ENCODE measurements at places on chromosomes 16 and 17.

DNA sequence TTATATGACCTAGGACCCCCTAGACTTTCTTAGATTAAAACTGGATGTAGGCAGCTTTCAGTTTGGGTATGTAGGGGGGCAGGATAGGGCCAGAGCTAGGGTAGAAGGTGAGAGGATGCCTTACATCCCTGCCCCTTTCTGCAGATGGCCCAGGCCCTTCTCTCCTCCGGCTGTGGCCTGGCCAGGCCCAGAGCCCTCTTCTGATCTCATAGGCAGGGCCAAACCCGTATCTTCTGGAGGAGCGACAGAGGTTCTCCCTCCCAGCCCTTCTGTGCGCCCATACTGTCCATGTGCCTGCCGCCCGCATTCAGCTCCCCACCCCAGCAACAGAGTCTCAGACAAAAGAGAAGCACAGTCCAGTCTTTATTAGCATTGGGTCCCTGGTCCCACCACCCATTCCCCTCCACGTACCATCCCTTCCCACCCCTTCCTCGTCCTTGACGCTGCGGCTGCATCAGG, 2.0 kb upstream of the TSPOAP1 start:
- no peak for DNase-seq

GRCh38 chr17:19948116-19948943, 29.3 kb downstream of the AKAP10 start:
- DNase-seq, result no peak

GRCh38 chr17:31511580-31511979, 120.1 kb downstream of the RAB11FIP4 start:
- no peak for DNase-seq

DNA sequence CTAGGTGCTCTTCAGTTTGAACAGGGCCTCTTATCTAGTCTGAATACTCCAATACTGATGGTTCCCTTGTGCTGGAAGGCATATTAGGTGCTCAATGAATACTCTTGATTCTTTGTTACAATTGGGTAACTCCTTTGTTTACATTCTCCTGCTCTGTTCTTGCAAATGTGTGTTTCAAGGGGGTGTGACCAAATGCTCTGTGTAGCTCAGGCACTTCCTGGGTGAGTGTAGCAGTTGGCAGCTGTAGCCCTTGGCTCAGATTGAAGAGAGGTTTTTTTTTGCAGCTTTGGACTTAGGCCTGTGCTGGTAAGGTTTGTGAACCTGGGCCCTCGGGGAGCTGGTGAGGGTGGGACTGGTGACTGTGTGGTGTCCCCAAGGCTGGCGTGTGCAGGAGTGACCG, 20.2 kb downstream of the TBCD start:
- DNase-seq, result no peak

- no peak for DNase-seq
These were observed 31.0 kb downstream of the CDH13 start for GRCh38 chr16:82657786-82658185.

GRCh38 chr16:51550800-51551347, 399.8 kb upstream of the SALL1 start:
- DNase-seq, result no peak

GRCh38 chr16:67301080-67301782, 21.9 kb downstream of the PLEKHG4 start:
- DNase-seq, result no peak

DNA sequence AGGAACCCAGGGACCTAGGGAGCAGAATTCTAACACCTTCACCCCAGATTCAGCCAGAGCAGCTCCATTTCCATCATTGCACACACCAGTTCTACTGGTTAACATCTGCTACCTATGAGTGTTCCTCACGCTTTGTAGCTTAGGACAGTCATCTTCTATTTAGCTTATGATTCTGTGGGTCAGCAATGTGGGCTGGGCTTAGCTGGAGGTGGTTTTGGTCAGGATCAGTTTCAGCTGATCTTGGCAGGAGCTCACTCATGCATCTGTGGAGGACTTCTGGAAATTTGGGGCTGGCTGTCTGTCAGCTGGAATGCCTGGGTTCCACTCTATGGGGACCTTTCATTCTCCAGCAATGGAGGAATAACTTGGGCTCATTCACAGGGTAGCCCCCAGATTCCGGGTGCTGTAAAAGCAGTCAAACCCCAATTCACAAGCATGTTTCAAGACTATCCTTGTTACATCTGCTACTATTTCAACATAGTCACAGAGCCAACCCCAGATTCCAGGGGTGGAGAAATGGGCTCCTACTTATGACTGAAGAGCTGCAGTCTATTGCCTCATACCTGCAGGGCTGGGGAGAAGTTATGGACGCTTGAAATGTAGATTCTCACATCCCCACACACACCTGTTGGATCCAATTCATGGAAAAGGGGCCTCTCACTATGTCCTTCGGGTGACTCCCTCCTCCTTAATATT, 3.4 kb upstream of the HP start:
- no peak for DNase-seq

DNA sequence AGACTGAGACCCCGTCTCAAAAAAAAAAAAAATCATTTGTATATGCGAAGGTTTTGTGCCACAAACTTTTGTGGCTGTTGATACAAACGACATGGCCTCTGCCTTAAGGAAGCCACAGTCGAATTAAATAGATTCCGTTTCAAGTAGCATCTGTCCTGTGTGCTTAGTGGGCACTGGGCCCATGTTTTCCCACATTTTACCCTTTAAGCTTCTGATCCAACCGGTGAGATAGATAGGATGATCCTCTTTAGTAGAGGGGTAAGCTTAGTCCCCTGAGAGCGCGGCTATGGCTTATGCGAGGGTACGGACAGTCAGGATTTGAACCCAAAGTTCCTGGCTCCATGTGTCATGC, 776 bp upstream of the TMEM219 start:
- no peak for DNase-seq

- DNase-seq, result no peak
These were observed 669.3 kb downstream of the TOX3 start for GRCh38 chr16:51877686-51878085.

DNA sequence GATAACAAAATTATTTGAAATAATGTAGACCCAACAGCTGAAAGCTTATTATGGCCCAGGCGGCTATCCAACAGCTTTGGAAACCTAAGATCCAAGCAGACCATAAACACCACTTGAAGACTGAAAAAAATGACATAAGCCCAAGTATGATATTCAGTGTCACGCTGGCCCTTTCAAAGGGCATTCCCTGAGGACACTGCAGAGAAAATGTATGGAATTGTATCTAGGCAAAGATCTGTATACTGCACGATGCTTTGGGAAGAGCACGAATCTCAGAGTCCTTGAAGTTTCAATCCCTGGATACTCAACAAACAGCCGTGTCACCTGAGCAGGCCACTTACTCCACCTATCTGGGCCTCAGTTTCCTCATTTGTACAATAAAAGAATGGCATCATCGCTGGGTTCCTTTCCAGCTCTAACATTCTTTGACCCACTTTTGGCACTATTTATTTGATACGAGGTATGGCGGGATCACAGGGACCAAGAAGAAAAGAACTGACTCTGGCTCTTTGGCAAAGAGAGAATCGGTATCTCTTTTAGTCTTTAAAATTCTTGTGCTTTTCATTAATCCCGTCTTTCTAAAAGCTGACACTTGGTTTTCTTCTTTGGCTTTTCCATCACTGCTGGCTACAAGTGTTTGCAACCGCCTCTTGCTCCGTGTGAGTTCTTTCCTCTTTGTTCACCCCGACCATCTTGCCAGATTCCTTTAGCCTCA, 1.2 kb downstream of the STAT5B start:
- DNase-seq, result no peak

DNA sequence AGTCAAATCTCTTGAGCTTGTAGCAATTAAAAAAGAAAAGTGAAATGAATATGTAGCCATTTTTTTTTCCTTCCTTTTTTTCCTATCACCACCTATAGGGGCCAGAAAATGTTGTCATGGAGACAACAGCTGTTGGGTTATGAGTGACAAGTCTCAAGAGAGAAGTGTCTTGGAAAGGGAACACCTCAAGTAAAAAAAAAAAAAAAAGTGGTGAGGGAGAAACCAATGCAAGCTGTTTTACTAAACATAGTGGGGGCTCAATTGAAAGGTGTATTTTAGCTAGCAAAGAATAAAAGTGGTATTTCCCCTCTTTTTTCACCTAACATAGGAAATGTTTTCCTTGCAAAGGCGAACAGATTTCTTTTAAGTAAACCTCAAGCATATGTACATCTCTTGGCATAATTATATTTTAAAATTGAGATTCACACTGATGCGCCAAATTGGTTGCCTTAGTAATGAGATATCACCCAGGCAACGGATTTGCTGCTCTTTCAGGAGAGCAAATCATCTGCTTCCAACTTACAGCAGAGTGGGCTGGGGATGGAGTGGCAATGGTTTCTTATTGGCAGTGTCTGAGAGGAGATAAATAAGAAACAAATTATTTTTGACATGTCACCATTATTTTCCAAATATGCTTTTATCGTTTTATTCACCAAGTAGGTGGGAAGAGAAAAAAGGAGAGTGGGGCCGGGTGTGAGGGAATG, 183.6 kb downstream of the MYO1D start:
- peak; percentile 23 for DNase-seq

GRCh38 chr17:79048826-79049755, 25.1 kb downstream of the C1QTNF1 start:
- no peak for DNase-seq

DNA sequence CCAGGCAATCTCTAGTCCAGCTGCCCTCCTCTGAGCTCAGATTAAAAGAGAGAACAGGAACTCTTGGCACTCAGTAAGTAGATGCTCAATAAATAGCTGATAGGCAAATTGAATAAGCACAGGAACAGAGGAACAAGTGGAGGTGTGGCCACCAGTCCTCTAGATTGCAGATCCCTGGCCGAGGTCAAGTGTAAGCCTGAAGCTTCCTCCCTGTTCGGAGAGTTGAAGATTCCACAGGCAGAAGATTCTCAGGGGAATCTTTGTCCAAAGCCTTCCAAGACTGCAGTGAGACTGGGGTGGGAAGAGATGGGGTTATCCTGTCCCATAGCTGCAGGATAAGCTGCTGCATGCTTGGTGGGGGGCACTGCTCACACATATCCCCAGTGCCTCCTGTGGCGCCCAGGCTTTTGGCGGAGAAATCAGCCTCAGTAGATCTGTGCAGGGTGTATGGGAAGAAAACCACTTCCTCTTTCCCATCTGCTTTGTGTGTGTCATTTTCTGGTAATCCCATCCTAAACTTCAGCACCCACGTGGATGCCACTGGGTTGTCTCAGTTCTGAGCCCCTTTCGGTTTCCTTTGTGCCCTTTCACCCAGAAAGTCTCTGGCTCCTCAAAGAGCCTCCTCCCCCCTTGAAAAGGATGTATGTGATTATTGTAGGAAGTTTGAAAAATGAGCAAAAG, 12.1 kb downstream of the CD300A start:
- DNase-seq, result no peak

- no peak for DNase-seq
These were observed 645.1 kb downstream of the CDH8 start for GRCh38 chr16:61390965-61391637.

DNA sequence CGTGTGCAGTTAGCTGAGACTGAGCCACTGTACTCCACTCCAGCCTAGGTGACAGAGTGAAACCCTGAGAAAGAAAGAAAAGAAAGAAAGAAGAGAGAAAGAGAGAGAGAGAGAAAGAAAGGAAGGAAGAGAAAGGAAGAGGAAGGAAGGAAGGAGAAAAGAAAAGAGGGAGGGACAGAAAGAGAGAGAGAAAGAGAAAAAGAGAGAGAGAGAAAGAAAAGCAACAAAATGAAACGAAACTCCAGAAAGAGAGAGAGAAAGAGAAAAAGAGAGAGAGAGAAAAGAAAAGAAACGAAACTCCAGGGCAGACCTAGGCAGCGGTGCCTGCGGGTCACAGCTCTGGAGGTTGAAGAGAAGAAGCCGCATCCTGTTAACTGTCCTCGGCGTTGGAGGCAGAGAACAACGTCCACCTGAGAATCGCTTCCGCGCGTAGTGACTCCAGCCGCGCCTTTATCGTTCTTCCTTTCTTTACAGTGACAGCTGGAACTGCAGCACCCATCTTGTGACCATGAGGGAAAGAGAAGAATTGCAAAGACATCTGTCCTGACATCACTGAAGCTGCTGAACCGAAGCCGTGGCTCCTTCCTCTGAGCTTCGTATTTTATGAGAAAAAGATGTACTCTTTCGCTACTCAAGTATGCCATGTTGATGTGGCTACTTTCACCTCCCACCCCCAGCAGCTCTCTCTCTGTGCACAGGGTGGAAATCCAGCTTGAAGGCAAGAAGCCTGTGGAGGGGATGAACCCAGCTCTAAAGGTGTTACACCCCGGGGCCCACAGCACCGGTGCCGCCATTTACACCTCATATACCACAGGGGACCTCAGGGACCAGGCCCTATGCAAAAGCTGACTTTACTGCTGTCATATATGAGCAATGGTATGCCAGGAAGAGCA, 56.9 kb upstream of the DOC2B start:
- DNase-seq, result no peak

DNA sequence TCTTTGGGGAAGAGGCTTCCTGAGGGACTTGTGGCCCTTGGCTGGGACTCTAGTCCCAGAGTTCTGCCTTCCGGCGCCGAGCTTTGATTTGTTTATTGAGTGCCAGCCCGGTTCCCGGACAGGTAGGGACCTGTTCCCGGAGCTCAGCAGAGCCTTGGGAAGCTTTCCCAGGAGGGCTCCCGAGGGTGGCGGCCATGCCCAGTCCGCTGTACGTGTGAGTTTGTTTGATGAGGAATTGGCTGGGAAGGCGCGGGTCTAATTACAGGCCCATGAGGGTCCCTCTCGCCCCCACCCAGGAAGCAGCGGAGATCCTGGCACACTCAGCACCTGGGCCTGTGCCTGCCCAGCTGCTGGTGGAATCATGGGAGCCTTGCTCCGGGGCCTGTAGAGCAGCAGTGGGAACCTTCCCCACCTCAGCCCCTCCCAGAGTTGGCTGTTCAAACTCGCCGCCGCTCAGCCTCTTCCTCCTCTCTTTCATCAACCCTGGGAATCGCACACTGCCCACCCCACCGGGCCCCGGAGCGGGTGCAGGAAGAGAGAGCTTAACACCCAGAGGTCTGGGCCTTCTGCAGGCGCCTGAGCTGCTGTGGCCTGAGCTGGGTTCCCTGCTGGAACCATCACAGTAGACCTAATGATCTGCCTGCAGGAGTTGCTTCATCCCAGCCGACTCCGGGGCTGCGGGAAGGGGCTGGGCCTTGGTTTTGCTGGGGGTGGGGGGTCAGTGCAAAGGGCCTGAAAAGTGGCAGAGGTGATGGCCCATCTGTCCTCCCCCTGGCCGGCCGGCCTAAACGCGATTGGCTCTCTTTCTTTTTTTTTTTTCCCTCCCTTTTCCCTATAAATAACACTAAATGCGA, 313.7 kb downstream of the SEC14L1 start:
- DNase-seq, result peak; percentile 52

- peak; percentile 45 for DNase-seq
These were observed at the start of gene KIFC3 for GRCh38 chr16:57802341-57803133. TSS of gene KIFC3 (minus strand) at chr16:57802491. CDS start at chr16:57798243, 4,248 bp downstream.

- DNase-seq, result no peak
These were observed 174.6 kb downstream of the CDH13 start for GRCh38 chr16:82801361-82801760.

DNA sequence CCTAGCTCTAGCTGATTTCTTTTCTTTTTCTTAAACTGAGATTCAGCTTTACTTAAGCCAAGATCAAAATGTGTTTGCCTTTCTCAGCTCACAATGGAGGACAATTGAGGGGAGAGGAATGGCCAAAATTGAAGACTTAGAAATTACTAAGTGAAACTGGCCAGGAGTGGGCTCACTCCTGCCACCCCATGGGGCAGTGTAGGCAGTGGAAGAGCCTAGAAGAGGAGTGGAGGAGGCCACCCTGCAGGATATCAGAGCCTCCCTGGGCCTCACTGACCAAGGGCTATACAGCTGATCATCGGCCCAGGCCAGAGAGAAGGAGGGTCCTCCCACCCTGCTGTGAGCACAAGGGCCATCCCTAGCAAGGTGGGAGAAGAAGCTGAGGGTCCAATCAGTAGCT, 119.8 kb downstream of the CCT6B start:
- no peak for DNase-seq
